NAMALWA (cell line): ENCODE measurements at places on chromosomes 7 and 10.
A peak's percentile ranks its signal among the peaks of the same experiment; 100 is the strongest.

DNA sequence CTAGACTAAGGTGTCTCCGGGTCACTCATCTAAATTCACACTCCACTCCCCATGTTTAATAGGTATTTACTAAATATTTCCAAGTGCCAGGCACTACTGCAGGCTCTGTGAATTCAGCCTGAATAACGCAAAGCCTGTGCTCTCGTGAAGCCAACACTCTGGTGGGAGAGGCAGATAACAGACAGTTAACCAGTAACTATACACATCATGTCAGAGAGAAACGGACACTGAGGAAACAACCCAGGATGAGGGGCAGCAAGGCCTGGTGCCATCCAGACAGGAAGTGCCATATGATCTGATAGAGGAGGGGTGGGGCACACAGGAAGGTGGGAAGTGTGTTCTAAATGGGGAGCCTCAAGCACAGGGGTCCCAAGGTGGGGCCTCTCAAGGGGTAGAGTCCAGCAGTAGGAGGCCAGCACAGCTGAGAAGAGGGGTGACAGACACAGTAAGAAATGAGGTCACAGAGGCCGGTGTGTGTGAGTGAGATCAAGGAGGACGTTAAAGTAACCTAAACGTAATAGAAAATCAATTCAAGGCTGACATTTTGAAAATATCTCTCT is 85.3 kb downstream of the LARP4B start:
- no peak for DNase-seq

- DNase-seq, result no peak
These were observed 105.5 kb downstream of the WNT2 start for GRCh38 chr7:117217106-117218035.

DNA sequence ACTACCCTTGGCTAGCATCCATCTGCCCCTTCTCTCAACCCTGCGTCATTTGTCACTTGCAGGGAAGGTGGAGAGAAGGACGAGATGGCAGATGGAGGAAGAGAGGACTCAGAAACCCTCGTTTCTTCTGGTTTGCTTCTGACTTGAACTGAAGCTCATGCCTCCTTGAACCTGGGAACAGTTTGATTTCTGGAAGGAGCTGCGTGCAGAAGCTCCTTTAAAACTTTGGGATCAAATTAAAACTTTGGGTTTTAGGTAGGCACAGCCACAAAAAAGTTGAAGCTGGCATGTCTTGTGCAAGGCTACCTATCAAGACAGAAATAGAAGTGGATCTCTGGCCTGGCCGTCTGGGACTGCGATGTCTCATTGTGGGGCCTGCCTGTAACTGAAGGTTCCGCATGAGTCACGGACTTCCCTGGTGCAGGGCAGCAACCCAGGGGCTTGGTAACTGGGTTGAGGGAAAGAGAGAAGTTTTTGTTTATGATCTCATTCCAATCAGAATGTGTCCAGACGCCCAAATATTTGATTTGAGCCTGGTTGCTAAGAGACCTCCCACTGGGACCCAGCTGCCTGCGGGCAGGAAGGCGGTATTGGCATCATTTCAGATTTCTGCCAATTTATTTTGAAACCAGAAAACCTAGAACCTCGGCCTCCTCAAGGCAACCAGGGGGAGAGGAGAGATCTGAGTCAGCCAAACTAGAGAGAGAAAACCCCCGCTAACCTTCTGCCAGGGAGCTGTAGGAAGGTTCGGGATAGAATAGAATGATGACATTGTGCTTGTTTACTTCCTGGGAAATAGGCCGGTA is 15.8 kb upstream of the CAMK1D start:
- DNase-seq, result peak; percentile 38

- no peak for DNase-seq
These were observed 122.6 kb downstream of the DOCK1 start for GRCh38 chr10:127027786-127028185.

DNA sequence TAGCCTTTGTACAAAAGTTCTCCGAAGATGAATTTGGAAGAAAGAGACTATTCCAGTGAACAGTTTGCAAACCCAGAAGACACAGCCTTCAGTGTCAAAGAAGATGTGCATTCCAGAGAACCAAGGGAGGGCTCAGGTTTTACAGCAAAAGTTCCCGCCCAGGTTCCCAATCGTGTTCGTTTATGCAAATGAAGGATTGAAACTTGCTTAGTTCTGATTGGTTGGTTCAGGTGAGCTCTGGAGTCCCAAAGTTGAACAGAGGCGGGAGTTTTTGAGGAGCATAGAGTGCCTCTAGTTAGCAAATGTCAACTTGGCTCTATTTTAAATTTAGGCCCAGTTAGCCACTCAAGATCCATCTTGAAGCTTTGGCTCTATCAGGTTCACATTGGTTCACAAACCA is 51.3 kb downstream of the TMEM270 start:
- no peak for DNase-seq

DNA sequence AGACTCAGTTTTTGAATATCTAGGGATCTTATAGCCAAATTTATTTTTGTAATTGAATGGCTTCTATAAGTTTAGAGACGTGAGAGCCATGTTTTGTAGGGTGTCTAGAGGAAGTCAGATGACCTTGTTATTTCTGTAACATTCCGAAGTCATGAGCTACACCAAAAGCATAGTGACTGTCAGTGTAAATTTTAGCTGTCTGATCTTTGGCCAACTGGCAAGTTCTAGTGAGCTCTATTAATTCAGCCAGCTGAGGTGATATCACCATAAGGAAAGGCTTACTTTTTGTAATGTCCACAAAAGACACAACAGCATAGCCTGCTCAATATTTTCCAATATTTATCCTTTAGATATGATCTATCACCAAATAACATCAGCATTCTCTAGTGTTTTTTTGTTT is 9.9 kb upstream of the NT5C3A start:
- no peak for DNase-seq

- DNase-seq, result no peak
These were observed 358.8 kb downstream of the PRPF18 start for GRCh38 chr10:13945390-13946208.

DNA sequence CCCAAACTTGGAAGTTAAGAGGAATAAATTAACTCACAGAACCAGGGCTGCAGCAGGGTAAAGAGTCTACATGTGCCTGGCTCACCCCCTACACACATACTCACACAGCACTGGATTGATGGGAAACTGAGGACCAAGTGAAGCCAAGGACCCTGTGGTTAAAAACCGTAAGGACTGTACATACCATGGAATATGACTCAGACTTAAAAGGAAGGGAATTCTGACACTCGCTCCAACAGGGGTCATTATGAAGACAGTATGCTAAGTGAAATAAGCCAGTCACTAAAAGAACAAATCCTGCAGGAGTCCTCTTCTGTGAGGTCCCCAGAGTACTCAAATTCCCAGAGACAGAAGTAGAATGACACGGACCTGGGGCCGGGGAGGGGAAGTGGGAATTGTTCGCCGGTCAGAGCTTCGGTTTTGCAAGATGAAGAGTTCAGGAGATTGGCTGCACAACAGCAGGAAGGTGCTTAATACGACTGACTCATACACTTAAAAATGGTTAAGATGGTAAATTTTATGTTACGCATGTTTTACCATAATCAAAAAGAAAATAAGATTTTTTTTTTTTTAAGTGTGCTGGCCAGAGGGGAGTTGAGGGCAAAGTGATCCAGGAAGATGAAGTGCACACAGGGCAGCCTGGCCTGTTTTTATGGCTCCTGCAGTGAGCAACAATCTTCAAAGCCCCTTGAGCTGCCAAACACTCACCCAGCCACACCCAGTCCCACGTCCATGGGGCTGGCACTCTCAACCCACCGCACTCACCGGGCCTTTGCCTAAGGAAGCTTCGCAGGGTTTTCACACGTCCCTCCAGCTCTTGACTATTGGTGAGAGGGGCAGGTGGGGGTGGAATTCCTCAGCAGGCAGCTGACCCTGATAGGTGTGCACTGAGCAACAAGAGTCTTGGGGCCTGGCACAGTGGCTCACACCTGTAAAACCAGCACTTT is 26.4 kb downstream of the DRGX start:
- no peak for DNase-seq

DNA sequence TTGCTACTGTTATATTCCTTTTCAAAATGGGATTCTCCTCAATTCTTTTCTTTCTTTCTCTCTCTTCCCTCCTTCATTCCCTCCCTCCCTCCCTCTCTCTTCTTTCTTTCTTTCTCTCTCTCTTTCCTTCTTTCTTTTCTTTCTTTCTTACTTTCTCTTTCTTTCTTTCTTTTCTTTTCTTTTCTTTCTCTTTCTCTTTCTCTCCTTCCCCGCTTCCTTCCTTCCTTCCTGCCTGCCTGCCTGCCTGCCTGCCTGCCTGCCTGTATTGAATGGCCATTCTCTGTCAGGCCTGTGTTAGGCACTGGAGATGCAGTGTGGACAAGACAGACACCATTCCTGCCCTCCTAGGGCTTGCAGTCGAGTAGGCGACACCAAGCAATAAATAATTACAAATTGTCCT is 11.5 kb downstream of the CNNM1 start:
- DNase-seq, result no peak

DNA sequence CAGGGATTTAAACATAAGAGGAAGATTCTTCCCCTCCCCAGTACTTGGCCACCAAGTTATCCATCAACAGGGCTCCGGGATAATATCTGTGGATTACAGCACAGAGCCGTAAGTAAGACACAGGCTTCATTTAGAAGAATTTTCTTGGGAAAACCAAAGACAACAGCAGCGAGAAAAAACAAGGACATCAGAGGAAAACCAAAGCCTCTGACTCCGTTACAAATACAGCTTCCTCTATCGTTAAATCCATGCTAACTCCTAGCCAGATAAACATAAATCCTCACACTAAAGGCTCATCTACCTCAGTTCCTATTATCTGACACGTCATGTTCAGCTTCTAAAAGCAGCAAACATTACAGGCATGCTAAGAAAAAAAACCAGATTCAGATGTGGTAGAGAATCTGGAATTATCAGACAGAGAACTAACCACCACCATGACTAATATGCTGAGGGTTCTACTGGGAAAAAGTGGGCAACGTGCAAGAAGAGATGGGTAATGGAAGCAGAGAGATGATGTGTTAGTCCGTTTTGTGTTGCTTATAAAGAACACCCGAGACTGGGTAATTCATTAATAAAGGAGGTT is 48.4 kb downstream of the BRI3 start:
- DNase-seq, result no peak

- DNase-seq, result peak; percentile 67
These were observed 4.6 kb downstream of the BMI1 start for GRCh38 chr10:22325272-22326144.

- no peak for DNase-seq
These were observed 31.3 kb downstream of the CH25H start for GRCh38 chr10:89175816-89176215.

- DNase-seq, result no peak
These were observed 43.4 kb downstream of the HIPK2 start for GRCh38 chr7:139734395-139734794.

GRCh38 chr10:48523212-48523819 is 81.6 kb downstream of the ARHGAP22 start:
- no peak for DNase-seq

- DNase-seq, result no peak
These were observed 37.4 kb downstream of the VCL start for GRCh38 chr10:74035303-74035702.

DNA sequence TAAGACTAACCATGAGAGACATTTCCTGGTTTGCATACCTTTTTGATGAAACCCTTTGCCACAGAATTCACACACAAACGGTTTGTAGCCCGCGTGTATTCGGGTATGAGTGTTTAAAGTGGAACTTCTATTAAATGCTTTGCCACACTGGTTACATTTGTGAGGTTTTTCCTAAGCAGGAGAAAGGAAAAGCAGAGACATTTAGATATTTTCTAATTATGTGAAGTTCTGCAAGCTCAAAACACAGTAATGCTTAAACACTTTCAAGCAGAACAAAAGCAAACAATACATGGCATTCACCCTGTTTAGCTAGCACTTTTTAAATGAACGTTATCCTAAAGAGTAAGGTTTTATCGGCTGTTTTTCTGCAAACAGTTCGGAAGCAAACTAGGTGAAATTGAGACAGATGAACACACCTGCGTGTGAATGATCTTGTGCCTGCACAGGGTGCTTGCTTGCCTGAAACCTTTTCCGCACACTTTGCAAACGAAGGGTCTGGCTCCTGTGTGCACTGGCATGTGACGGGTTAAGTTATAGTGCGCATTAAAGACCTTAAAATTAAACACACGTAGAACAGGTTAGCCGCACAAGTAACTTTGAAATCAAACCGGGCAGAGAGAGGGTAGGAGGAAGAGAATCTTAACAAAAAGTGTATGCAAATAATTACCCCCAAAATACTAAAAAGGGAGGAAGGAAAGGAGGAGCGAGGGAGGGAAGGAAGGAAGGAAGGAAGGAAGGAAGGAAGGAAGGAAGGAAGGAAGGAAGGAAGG is 1.6 kb downstream of the FEZF1 start:
- DNase-seq, result no peak

GRCh38 chr7:104962781-104963180 is 51.2 kb upstream of the KMT2E start:
- DNase-seq, result no peak

GRCh38 chr10:72085166-72085565 is 3.2 kb downstream of the SPOCK2 start:
- no peak for DNase-seq

DNA sequence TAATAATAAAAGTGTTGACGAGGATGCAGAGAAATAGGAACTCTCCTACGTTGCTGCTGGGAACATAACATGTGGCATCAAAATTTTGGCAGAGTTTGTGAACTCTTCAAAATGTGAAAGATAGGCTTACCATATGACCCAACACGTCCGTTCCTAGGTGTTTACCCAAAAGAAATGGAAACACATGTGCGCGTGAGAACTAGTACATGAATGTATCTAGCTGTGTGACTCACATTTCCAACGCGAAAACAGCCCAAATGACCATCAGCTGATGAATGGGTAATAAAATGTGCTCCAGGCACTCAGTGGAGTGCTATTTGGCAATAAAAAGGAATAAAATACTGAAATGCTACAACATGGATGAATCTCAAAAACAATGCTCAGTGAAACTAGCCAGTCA is 10.4 kb upstream of the ELFN1 start:
- DNase-seq, result no peak

DNA sequence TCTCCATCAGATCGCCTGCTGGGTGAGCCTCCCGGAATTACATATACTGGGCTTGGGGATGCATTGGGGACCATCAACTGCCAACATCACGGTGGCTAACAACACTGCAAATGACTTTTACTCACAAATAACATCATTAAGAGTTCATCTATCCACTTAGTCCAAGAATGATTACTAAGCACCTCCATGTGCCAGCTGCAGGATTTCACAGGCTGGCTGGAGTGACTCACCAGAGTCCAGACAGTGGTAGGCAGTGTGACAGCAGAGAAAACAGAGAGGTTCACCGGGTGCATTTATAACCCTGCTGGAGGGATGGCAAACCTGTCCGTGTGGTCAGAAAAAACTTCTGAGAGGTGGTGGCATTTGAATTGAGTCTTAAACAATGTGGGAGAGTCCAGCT is 3.2 kb upstream of the IGFBP3 start:
- DNase-seq, result no peak

DNA sequence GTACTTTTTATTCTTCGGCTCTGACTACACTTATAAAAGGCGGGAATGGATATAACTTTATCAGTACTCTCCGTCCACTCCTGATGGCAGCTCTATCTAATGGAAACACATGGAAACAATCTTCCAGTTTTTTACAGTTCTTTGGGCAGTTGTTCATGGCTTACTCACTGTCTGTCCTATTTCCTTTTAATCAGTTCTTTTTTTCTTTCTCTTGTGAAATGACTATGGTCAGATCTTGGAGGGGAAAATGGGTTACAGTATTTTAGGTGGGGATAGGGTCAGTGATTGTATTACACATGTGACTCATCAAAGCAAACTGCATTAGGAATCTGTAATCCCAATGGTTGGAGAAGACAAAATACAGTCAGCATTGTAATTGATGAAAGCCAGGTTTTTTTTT is 112.4 kb downstream of the BICC1 start:
- DNase-seq, result no peak
